ENCODE measurements at places on chromosomes 3 and 15.

DNA sequence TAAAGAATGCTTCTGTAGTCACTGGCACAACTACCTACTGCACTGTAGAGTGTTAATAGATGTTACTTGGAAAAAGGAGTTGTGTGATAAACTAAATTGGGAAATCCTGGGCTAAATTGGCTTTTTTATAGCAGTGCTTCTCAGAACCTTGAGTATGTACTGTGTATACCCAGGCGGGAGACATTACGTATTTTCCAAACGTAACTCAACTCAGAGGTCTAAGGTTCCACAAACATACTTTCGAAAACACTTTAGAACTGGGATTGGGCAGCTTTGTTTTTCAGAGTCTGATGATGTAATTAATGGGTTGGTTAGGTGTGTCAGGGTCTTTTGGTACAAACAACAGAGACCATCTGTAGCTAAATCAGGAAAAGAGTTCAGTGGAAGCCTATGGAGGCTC lies 53.5 kb upstream of the CHST2 start:
- no peak for DNase-seq

DNA sequence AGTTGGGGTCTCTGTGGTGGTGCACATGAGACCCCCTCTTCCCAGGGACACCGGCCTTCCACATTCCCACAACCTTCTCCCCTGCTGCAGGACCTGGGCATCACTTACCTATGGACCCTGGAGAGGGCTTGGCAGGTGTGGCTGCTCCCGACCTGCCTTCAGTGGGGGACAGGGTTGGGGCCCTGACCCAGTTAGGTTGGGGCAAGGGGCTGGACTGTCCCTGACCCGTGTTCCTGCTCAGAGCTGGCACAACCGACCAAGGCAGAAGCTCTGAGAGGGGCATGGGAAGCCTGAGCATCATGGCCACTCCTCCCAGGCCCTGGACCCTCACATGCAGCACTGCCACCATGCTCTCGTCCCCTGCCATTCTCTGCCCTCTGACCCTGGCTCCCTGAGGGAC lies 6.1 kb downstream of the NBEAL2 start:
- DNase-seq = no peak

DNA sequence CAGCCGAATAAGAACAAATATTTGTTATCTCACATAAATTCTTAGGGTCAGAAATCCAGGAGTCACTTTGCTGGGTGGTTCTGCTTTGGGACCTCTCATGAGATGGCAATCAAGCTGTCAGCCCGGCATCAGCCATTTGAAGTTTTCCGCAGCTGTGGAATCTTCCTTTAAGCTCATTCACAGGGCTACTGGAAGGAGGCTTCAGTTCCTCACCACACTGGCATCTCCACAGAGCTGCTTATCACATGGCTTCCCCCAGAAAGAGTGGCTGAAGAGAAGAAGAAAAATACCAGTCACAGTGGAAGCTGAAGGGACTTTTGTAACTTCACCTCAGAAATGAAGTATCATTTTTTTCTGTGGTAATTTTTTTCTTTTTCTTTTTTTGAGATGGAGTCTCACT lies 267.7 kb downstream of the CHL1 start:
- no peak for DNase-seq

- DNase-seq = no peak
Observed at GRCh38 chr3:125460233-125460632, 59.8 kb downstream of the SNX4 start.

GRCh38 chr15:29968099-29968894 lies 114.5 kb upstream of the GOLGA8J start:
- DNase-seq = no peak

DNA sequence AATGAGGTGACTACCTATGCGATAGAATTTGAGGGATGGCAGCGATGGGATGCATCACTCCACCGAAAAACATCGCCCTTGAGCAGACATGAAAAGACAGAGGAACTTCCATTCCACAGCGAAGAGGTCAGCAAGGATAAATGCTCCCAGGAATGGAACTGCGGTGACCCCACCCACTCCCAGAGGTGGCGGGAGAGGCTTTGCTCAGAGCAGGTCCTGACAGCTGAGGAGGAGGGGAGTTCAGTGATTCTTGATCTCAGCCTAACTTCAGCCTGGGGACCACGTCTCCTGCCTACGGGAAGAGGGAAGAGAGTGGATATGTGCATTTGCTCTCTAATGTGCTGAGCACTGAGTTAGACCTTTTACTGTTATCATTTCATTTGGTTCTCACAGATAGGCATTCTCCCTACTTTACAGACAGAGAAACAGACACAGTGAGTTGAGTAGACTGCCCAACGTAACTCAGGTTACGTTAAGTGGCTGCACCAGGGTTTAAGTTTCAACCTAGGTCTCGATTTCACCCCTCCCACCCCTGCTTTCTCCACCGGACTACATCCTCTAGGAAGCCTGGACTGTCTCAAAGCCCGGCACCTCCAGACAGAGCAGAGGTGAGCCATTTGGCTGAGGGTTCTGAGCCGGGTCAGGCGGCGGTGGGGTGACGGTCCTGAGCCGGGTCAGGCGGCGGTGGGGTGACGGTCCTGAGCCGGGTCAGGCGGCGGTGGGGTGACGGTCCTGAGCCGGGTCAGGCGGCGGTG lies 170.0 kb downstream of the RAB11A start:
- no peak for DNase-seq

DNA sequence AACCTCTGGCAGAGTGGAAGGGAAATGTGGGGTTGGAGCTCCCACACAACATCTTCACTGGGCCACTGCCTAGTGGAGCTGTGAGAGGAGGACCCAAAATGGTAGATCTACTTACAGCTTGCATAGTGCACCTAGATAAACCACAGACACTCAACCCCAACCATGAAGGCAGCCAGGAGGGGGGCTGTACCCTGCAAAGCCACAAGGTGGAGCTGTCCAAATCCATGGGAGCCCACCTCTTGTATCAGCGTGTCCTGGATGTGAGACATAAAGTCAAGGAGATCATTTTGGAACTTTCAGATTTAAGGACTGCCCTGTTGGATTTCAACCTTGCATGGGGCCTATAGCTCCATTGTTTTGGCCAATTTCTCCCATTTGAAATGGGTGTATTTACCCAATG lies 20.9 kb downstream of the TP63 start:
- DNase-seq = no peak

- DNase-seq = no peak
Observed at GRCh38 chr3:192237992-192238608, 489.2 kb downstream of the FGF12 start.

DNA sequence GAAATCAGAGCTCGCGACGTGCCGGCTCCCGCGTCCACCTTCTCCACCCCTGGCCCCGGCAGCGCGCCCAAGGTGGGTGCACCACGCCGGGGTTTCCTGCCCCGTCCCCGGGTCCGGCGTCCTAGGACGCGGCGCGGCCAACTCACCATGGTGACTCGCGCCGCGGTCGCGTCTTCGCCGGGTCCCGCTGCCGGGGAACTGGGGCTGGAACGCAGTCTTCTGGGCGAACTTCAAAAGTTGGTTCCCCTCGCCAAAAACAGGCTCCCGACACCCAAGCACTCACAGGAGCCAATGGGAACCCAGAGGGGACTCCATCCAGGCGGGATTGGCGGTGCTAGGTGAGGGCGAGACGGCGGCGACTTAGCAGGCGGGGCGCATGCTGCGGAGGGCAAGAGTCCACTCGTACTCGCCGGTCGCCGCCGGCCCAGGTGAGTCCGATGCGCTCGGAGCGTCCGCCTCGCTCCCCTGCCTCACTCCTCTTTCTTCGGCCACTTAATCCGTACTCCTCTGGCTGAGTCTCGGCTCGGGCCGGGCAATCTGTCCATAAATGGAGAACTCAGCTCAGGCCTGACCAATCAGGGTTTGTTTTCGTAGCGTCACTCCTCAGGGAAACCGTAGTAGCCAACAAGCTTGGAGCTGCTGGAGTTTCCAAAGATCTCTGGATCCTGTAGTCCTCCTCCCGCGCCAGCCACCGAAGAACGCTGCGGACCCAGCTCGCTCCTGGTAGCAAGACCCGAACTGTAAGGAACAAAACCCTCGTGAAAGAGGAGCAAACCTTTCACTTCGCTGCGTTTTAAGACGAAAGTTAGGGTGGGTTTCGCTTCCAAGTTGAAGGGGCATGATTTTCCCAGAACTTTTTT lies at the start of gene MYO1E:
Gene MYO1E, minus strand, starts transcription at position 520 of the 860 bp plus-strand sequence. Its CDS starts 371 bp downstream, at position 149.
- peak; percentile 39 for DNase-seq

DNA sequence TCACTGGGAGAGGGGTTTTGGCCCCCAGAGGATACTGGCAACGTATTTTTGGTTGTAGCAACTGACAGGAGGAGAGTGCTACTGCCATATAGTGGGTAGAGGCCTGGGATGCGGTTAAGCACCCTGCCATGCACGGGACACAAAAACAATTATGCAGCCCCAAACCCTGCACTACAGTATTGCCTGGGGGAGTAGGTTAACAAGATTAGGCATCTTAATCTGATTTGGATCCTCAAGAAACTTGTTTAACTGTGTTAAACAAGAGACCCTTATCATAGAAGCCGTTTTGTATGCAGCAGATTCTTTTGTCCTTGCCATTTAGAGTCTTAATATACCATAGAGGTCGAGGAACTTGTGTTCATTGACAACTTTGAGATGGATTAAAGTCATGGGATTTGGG lies 3.4 kb downstream of the PHLDB2 start:
- DNase-seq = no peak

DNA sequence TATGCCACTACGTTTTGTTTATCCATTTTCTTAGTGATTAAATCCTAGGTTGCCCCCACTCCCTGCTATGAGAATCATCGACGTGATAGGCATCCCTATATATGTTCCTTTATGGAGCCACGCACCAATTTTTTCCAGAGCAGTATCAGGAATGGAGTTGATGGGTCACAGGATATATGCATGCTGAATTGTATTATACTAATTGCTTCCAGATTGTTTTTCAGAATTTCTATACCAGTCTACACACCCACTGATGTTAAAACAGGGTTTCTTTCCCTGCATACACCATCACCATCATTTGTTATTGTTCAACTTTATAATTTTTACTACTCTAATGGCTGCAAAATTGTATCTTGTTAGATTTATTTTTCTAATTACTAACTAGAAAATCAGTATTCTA lies 100.1 kb upstream of the MRPS22 start:
- DNase-seq = no peak

DNA sequence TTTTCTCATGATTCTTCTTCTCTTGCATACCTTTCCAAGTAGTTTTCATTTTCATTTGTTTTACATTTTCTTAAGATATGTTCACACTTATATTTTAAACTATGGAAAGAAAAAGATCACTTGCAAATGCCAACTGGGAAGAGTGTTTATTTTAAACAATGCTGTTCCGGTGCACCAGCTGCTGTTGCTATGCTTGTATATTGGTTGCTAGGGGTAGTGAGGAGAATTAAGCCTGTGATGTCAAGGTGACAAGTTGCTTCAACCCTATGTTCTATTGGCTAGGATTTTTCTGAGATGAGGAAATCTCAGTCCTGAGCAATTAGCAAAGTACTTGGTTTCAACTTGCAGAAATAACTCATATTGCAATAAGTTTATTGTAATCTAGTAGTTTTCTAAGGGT lies 500.1 kb downstream of the MFSD1 start:
- DNase-seq = no peak

- no peak for DNase-seq
Observed at GRCh38 chr3:104126864-104127553, 1239.7 kb upstream of the ALCAM start.

GRCh38 chr3:170589113-170589512 lies 3.2 kb upstream of the SLC7A14 start:
- DNase-seq = peak; percentile 37

GRCh38 chr15:62783303-62783957 lies 259.1 kb upstream of the TPM1 start:
- no peak for DNase-seq

GRCh38 chr3:180631317-180631716 lies 29.4 kb downstream of the TTC14 start:
- no peak for DNase-seq

- DNase-seq = peak; percentile 70
Observed at GRCh38 chr3:81490541-81491288, 270.7 kb downstream of the GBE1 start.

DNA sequence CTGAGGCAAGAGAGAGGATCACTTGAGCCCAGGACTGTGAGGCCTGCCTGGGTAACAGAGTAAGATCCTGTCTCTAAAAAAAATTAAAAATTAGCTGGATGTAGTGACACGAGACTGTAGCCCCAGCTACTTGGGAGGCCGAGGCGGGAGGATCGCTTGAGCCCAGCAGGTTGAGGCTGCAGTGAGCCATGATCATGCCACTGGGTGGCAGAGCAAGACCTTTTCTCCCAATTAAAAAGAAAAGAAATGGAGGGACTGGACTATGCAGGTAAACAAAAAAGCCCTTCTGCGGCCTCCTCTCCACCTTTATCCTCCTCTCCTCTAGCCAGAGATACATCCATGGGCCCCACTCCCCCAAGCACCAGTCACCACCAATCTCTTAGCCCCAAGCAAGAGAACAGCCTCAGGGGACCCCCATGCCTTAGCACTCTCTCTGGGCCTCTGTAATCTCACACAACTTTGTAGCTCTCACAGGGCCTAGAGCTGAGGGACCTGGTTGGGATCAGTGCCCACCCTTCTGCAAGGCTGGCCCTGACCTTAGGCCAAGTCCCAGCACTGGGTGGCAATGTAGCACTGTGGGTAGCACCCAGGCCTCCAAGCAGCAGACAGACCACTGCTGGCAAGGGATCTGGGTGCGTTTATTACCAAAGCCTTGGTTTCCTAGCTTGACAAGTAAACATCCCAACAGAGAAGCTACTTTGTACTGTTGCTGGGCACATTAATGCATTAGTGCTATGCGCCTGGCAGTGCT lies 43.4 kb downstream of the FAM174B start:
- no peak for DNase-seq

GRCh38 chr15:67146234-67146633 lies 80.8 kb downstream of the SMAD3 start:
- no peak for DNase-seq

- DNase-seq = no peak
Observed at GRCh38 chr3:133757701-133758567, 11.7 kb downstream of the TF start.

DNA sequence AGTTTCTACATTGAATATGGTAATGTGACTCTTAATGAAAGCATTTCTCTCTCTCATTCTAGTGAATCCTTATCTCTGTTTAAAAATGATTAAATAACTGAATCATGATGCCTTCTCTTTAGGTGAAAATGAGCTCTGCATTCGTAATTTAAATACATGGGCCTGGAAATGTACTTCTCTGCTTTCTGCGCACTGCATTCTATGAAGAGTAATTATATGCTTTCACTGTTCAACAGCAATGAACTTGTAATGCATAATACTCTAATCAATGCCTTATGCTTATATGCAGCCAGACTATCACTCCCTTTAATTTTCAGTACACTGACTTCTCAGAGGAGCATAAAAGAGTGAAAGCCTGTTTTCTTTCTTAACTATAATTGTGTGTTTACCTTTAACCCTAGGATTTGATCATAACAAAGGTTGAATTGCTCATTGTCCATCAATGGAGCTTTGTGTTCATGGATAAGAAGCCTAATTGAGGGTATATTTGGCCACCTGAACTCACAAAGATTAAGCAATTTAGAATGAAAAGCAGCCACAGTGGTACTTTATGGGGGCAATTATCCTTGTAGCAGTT lies 330.8 kb upstream of the PDZRN3 start:
- DNase-seq = peak; percentile 17

- DNase-seq = no peak
Observed at GRCh38 chr3:122767540-122768372, 25.9 kb downstream of the HSPBAP1 start.

- peak; percentile 13 for DNase-seq
Observed at GRCh38 chr15:57565311-57565710, 26.4 kb upstream of the MYZAP start.

- no peak for DNase-seq
Observed at GRCh38 chr3:30688776-30689641, 82.6 kb downstream of the TGFBR2 start.

- DNase-seq = peak; percentile 42
Observed at GRCh38 chr3:16455001-16455400, 58.5 kb downstream of the RFTN1 start.
